ENCODE measurements at places on chromosomes 1 and 21. TPM values are rescaled to one million over a fixed set of nuclear protein-coding genes. Genes with fewer than 3 reads are reported as not detected.
A peak's percentile ranks its signal among the peaks of the same experiment; 100 is the strongest.

Gene OBSCN
- 7.8 TPM for total RNA-seq

DNA sequence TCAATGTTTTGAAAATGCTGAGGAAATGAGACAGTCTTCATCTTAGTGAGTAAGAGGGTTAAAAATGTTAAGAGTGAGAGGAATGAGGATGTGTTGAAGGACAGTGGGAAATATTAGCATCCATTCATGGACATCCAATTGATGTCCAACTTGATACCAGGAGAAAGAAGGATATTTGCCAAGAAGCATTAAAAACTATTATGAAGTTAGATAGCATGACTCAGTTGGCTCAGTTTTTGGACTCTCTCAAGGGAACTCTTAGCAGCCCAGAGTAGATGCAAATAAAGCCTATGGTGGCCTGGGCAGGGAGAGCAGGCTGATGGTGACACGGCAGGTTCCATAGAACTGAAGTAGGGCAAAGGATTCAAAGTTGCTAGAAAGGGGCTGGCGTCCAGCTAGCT, 171.0 kb downstream of the ZZZ3 start:
- no peaks in the 10 kb centered on the region for H3K36me3 ChIP-seq
- H3K4me1 ChIP-seq, result peaks cover 7% of the 10 kb centered on the region
- H3K27me3 ChIP-seq, result no peaks in the 10 kb centered on the region
- DNase-seq, result no peak

DNA sequence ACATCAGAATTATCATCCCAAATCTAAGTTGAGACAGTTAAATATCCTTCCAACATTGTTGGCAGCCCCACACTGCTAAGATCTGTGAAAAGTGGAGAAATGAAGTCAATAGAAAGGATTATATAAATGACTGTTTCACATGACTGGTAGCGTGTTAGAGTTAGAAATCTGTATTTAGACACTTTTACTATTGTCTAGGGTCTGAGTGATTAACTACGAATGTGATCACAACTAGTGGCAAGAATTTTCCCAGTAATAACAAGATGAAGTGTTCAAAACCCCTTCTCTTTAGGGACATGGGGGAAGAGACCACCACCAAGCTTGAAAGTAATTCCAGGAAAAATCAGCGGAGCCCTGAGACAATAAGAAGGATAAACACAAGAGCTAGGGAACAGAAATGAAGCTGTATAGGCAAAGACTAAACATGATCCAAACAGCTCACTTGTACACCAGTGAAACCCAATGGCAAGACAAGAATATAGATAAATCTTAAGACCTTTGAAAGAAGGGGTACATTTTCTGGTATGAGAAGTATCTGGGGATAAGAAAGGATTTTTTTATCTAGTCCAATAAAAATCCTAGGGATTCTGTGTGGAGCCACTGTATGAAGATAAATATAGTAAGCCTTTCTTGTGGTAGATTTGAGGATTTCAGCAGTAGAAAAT, 646.6 kb upstream of the USP24 start:
- no peak for DNase-seq
- H3K4me1 ChIP-seq, result no peaks in the 10 kb centered on the region
- H3K4me3 ChIP-seq, result no peak overlapping the region
- H3K27ac ChIP-seq, result no peak overlapping the region
- no peaks in the 10 kb centered on the region for H3K36me3 ChIP-seq

GRCh38 chr21:31337996-31338907, 5.8 kb downstream of the TIAM1 start:
- no peak overlapping the region for H3K4me3 ChIP-seq
- no peak overlapping the region for H3K27ac ChIP-seq
- no peaks in the 10 kb centered on the region for H3K4me1 ChIP-seq
- H3K36me3 ChIP-seq, result no peaks in the 10 kb centered on the region
- DNase-seq, result no peak

- H3K27me3 ChIP-seq, result no peaks in the 10 kb centered on the region
- H3K4me1 ChIP-seq, result no peaks in the 10 kb centered on the region
- H3K36me3 ChIP-seq, result no peaks in the 10 kb centered on the region
- no peak overlapping the region for H3K27ac ChIP-seq
- DNase-seq, result no peak
Measured at GRCh38 chr1:96472471-96472870, 249.1 kb upstream of the PTBP2 start.

Gene S100A12
- total RNA-seq, result 1.2 TPM

GRCh38 chr1:173867753-173868265, at the start of gene GAS5:
Gene GAS5 (minus strand): TSS chr1:173867989.
- H3K27ac ChIP-seq, result peak within 1 kb of the TSS; percentile 97
- H3K4me1 ChIP-seq, result peaks cover 60% of the 10 kb centered on the region
- peaks cover 43% of the 10 kb centered on the region for H3K36me3 ChIP-seq
- no peaks in the 10 kb centered on the region for H3K27me3 ChIP-seq
- H3K4me3 ChIP-seq, result peak within 1 kb of the TSS; percentile 40

Gene MTF1
- total RNA-seq, result 21.0 TPM
